ENCODE measurements at places on chromosomes 4 and X.

DNA sequence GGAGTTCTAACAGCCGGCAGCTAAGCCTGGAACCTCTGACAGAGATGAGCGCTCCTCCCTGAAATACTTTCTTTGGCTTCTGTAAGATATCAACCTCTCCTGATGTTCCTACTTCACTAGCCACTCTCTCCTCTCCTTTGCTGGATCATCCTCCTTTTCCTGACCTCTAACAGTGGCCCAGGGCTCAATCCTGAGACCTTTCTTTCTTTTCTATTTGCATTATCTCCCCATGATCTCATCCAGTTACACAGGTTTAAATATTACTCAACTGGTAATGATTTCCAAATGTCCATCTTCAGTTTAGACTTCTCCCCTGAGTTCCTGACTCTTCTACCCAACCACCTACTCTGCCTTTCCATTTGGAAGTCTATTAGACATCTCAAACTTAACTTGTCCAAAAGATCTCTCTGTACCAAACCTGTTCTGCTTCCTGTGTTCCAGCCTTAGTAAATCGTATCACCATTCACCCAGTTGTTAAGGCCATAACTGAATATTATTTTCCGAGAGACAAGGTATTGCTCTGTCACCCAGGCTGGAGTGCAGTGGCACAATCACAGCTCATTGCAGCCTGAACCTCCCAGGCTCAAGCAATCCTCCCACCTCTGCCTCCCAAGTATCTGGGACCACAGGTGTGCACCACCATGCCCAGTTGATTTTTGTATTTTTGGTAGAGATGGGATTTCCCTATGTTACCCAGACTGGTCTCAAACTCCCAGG, 41.1 kb downstream of the RFC1 start:
- DNase-seq, result no peak

DNA sequence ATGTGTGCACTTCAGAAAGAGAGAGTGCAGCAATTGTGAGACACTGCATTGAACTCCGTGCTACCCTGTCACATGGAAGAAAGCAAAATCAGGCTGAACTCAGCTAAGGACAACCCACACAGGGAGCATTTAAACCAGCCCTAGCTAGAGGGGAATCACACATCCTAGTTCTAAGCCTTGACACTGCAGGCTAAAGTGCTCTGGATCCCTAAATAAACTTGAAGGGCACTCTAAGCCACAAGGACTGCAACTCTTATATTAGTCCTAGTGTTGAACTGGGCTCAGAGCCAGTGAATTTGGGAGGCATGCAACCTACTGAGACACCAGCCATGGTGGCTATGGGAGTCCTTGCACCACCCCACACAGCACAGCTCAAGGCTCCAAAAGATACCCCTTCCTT, 311.9 kb downstream of the OPHN1 start:
- DNase-seq, result no peak

DNA sequence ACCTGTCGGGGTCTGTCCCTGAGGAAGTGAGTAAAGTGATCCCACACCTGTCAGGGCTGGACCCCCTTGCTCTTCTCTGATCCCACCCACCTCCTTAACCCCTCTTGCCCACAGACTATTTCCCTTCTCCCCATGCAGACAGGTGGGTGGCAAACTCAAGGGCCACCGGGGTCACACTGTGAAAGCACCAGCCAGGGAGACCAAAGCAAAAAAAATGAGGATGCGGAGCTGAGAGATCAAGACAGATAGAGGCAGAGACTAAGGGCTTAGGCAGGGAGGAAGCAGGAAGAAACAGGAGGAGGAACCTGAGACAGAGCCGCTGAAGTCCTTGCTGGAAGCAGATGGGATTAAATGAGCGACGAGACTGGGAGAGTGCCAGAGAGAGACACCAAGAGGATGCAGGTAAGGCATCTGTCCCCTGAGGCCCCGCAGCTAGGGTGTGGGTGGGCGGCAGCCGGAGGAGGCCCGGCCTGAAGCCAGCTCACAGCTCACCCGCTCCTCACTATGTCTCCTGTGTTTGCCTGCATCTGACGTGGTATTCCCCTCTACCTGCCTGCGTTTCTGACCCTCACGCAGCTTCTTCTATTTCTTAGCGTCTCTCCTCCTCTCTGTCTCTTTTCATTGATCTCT, 7.2 kb downstream of the TIMM17B start:
- DNase-seq, result no peak

GRCh38 chrX:54043541-54044125, 640 bp downstream of the PHF8 start:
- DNase-seq, result no peak

DNA sequence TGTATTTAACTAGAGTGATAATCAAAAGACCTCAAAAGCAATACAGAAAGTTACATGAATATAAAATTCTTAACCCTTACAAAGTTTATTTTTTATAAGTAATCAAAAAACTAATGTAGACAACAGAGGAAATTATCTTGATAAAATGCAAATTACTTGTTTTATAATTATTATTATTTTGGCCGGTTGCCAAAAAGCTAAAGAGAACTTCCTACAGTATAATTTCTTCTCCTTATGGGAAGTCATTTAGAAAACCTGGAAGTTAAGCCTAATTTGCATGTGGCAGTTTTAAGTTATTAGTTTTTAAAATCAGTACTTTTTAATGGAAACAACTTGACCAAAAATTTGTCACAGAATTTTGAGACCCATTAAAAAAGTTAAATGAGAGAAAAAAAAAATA, 621.3 kb upstream of the PCDH10 start:
- no peak for DNase-seq

Measured in activated CD8-positive, alpha-beta memory T cell treated with anti-CD3 and anti-CD28 coated beads for 24 hours (primary cell).